ENCODE measurements at places on chromosomes 4 and X.

- no peak for DNase-seq
Measured at GRCh38 chr4:8648816-8649630, 56.5 kb downstream of the CPZ start.

- no peak for DNase-seq
Measured at GRCh38 chr4:3818371-3818770, 52.2 kb downstream of the ADRA2C start.

DNA sequence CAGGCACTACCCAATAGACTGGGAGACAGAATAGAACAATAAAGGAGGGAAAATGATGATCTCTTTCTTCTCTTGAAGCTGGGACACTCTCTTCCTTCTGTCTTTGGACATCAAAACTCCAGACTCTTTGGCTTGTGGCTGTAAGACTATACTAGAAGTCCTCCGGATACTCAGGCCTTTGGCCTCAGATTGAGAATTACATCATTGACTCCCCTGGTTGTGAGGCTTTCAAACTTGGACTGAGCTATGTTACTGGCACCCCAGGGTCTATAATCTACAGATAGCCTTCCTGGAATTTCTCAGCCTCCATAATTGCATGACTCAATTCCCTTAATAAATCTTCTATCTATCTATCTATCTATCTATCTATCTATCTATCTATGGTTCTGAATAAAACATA, 294.2 kb upstream of the CT83 start:
- DNase-seq, result no peak

- no peak for DNase-seq
Measured at GRCh38 chr4:15717657-15718416, 15.0 kb downstream of the BST1 start.

DNA sequence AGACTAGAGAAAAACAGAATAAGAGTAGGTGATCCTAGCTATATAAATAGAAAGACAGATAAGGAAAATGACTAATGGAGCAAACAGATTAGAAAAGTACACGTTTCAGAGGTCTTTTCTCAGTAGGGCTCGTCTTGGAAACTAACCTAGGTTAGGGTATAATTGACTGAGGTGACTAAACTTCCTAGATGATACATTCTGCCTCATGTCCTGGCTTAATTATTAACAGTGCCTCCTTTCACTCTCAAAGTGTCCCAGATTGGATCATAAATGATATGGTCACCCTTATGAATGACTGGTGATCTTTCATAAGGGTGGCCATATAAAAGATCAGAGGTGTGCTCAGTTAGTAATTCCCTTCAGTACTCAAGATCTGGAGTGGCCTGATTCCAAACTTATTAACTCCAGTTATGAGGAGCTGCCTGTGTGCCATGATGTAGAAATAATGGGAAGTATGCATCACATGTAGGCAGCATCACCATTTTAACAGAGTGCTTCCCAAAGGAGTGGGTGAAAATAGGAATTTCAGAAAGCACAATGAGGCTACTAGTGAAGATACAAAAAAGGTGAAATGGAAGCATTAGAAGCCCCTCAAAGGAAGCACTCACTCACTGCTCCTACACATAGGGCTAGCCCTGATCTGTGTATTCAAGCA, 14.7 kb upstream of the GRIA3 start:
- no peak for DNase-seq

GRCh38 chr4:10832806-10833628, 148.4 kb upstream of the CLNK start:
- no peak for DNase-seq

GRCh38 chr4:43481526-43481925, 589.0 kb downstream of the GRXCR1 start:
- DNase-seq, result no peak

DNA sequence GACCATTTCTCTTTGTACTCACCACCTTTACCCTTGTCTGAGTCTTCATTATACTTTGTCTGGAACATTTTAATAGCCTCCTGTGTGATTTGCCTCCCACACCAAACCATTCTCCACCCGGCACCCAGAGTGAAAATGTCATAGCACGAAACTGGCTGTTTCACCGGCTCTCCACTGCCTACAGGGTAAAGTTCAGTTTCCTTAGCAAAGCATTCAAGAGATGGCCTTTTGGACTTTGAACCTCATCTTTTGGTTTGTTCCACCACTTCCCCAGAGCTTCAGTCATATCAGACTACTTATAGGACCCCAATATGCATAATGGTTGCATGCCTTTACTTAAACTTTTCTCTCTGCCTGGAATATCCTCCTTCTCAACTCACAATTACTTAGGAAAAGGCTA, 38.3 kb downstream of the RAP2C start:
- no peak for DNase-seq

DNA sequence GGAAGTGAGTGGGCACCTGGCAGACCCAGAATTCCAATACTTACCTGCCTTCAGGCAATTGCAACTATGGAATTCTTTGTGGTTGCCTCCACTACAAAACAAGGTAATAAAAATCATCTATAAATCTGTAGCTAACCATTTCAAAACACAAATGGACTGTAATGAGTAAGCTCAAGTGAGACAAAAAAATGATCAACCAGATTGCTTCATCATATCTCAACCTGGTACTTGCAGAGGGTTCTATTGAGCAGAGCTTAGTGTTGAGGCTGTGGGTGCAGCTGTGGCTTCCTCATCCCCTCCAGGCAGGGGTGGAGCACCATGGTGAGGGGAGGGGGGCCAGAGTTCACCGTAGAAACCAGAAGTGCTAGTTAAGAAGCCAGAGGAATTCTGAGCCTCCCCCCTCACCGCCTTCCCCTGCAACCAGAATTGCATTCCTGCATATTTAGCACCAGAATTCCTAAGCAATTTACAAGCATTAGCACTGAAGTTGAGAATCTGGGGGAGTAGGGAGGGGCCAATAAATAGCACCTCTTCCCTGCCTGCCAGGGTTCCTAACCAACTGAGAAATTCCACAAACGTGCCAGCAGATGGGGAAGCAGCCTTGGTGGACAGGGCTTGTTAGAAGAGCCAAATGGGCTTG, 11.5 kb downstream of the CTAG1A start:
- DNase-seq, result peak; percentile 61

DNA sequence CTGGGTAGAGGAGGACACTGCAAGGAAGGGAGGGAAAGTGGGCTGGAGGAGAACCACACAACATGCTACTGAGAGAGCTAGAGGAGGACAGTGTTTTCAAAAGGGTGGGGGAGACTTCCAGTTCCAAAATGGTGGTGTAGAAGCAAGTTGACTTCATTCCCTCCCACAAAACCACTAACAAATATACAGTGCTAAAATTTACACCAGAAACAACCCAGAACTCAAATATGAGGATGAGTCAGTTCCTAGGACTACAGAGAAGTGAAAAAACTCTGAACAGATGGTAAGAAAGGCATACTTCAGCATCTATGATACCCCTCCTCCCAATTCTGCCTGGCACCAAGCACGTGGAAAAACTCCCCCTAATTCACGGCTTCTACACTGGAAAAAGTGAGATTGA, 9.8 kb downstream of the AADAT start:
- no peak for DNase-seq

- DNase-seq, result no peak
Measured at GRCh38 chrX:115581759-115582615, 21.0 kb downstream of the PLS3 start.

DNA sequence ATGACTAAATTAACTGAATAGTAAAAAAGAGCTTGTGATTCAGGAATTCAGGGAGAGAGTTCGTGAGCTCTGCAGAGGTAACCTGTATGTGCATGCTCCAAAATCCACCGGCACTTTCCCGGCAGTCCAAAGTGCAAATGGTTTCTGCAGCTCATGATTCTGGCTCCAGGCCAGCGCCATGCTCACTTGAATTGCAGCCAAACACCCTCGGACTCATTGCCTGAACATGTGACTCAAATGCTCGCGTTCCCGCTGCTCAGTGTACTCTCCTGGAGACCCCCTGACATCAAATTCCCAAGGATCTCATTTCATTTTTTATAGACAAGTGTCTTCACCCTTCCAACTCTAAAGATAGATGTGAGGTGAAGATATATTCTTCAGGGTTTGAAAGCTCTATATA, 44.1 kb upstream of the SH3RF1 start:
- DNase-seq, result peak; percentile 23

GRCh38 chr4:189206953-189207352, 733.7 kb upstream of the FRG1 start:
- DNase-seq, result no peak

GRCh38 chr4:55183926-55184599, 58.7 kb upstream of the KDR start:
- peak; percentile 83 for DNase-seq

DNA sequence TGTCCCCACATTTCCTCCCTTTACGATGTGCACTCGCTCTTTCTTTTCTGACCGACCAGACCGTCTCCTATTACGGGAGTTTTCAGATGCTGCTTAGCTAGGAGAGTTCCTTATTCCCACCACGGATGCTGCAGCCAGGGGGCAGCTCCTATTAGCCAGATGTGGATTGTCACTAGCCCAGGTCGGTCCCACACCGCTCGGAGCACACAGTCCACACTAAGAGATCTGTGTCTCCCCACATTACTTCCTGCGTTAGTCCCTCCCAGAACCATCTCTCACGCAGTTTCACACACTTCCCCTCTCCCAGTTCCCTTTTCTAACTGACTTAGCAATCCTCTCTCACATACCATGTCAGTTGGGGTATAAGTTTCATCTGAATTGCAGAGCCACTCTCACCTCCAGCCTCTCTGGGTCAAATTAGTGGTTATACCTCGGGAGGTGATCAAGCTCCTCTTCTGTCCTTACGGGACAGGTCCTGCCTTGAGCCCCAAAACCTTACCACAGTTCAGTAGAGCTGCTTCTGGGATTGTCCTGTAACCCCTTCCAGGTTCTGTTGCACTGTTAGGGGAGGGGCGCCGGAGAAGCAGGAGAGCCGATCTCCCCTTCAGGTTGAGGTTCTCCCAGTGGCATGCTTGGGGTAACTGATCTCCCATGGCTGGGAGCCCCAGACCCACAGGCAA, 28.2 kb downstream of the SULT1E1 start:
- no peak for DNase-seq

DNA sequence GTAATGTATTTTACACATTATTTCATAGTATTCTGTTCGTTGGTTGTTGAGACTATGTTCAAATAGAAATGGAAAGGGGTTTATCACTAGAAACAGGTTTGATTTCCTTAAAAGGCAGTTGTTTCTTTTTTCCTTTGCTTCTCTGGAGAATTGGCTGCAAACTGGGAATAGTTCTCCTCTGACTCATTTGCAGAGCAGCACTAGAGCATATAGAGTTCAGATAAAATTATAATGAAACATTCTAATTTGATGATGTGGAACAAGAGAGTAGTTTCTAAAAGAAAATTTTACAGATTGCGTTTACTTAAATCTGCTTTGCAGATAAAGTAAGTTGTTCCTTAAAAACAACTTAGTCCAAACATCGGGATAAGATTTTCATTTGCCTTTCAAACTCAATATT, 29.7 kb downstream of the SYNPO2 start:
- peak; percentile 67 for DNase-seq

All from AG08395 (cell line).